ENCODE measurements at places on chromosomes 12 and 14. TPM values are rescaled to one million over a fixed set of nuclear protein-coding genes. Genes with fewer than 3 reads are reported as not detected.

OTUB2 gene
- 3.0 TPM for total RNA-seq

VEZT gene
- 58.6 TPM for total RNA-seq

AKAP6 gene
- 4.7 TPM for total RNA-seq

SSPN gene
- 11.3 TPM for total RNA-seq

HPD gene
- total RNA-seq: not detected

GCH1 gene
- total RNA-seq: 29.6 TPM

DHH gene
- 0.56 TPM for total RNA-seq

KLRC1 gene
- not detected for total RNA-seq

TMEM63C gene
- total RNA-seq: 4.6 TPM

PLEKHG7 gene
- not detected for total RNA-seq

KRT74 gene
- 0.10 TPM for total RNA-seq

SIX1 gene
- 1.00 TPM for total RNA-seq

ARPC3 gene
- total RNA-seq: 164 TPM

ERP27 gene
- 42.3 TPM for total RNA-seq

DCN gene
- 75.1 TPM for total RNA-seq

DNA sequence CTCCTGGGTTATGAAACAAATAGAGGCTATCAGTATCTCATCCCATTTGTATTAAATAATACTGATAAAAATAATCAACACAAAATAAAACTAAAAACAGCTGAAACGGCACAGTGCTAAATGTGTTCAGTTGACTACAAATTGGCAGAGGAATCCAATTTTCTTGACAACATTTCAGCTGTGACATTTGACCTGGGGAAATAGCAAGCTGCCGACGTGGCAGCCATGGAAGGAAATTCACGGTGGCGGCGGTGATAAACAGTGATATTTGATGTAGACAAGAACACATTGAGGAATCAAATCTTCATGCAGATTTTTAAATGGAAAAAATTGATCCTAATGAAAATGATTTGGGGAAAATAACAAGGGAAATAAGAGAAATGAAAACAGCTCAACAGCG is 159.1 kb upstream of the RTL1 start:
- peaks cover 12% of the 10 kb centered on the region for H3K27me3 ChIP-seq
- H3K4me1 ChIP-seq: peaks cover 5% of the 10 kb centered on the region
- no peaks in the 10 kb centered on the region for H3K36me3 ChIP-seq
- DNase-seq: no peak
- no peak overlapping the region for H3K27ac ChIP-seq

- no peak overlapping the region for H3K27ac ChIP-seq
- H3K36me3 ChIP-seq: peaks cover 18% of the 10 kb centered on the region
- no peak overlapping the region for H3K4me3 ChIP-seq
- peaks cover 61% of the 10 kb centered on the region for H3K4me1 ChIP-seq
- no peaks in the 10 kb centered on the region for H3K27me3 ChIP-seq
- no peak for DNase-seq
Measured at GRCh38 chr12:67276421-67276820, 7.3 kb downstream of the CAND1 start.

DNA sequence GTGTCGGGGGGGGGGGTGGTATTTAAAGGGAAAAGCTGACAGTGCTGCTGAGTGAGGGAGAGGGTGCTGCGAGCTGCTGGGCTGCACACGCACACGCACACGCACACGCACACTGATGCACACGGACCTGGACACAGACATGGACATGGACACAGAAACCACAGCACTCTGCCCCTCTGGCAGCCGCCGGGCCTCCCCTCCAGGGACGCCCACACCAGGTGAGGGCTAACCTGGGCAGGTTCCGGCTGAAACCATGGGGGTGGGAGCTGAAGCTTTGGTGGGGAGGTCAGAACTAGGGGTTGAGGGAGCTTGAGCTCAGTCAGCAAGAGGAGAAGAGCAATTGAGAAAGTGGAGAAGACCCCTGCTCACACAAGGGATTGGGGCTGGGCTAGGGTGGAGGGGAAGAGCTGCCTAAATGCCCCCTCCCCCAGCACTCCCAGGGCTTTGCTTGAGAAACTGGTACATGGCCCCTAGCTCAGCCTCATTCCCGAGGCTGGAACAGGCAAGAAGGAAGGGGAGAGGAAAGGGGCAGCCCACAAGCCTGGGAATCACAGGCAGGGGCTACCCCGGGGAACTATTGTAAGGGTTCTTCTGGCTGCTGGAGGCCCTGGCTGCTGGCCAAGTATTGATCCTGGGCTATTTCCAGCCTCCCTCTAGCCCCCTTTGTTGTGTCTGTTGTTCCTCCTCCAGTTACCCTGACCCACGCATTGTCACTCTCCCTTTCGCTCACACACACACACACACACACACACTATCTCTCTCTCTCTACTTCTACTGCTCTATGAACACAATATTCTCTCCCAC is at the start of gene REM2:
TSS of gene REM2 (plus strand) at position 50 of the 804 bp plus-strand sequence. CDS start at position 116, 66 bp downstream.
- H3K4me3 ChIP-seq: peak within 1 kb of the TSS; percentile 74
- no peaks in the 10 kb centered on the region for H3K27me3 ChIP-seq
- no peak for DNase-seq
- peak within 1 kb of the TSS; percentile 82 for H3K27ac ChIP-seq
- H3K4me1 ChIP-seq: peaks cover 44% of the 10 kb centered on the region

DNA sequence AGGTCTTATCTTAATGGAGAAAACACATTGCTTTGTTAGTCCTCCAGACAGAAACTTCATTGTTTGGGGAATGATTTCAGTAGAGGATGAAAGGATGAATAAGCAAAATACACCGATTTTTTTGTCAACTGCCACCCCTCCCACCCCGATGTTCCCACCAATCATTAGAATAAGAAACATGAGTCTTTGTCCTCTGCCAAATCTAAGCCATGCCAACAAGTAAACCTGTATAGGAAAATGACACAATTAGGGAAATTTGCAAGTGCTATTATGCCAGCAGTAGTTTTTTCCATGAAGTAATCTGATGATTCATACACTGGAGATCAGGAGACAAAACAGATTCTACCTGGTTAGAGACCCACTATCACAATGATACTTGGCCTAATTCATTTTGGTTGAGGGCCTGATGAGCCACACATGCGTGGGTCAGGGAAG is 35.9 kb downstream of the FLRT2 start:
- DNase-seq: no peak
- peaks cover 42% of the 10 kb centered on the region for H3K36me3 ChIP-seq
- no peak overlapping the region for H3K27ac ChIP-seq
- H3K4me3 ChIP-seq: no peak overlapping the region
- peaks cover 11% of the 10 kb centered on the region for H3K4me1 ChIP-seq

DNA sequence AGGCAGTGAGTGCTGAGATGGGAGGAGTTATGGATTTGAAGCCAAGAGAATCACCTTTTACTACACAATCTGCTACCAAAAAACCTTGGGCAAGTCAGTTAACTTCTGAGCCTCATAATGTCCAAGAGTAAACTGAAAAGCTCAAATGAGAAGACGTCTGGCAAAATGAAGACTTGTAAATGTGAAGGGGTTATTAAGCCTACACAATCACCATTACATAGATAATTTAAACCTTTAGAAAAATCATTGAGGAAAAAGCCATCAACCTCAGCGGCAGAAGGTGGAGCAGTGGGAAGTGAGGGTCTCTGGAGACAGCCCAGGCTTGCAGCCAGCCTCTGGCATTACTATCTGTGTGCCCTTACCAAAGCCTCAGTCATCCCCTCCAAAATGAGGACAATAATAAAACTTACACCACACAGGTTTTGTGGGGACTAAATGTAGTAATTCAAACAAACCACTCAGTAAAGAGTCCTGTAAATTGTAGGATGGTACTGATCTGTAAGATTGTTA is 50.5 kb upstream of the CCDC175 start:
- DNase-seq: no peak
- peaks cover 72% of the 10 kb centered on the region for H3K27me3 ChIP-seq
- no peaks in the 10 kb centered on the region for H3K36me3 ChIP-seq
- no peaks in the 10 kb centered on the region for H3K4me1 ChIP-seq
- H3K4me3 ChIP-seq: no peak overlapping the region

DNA sequence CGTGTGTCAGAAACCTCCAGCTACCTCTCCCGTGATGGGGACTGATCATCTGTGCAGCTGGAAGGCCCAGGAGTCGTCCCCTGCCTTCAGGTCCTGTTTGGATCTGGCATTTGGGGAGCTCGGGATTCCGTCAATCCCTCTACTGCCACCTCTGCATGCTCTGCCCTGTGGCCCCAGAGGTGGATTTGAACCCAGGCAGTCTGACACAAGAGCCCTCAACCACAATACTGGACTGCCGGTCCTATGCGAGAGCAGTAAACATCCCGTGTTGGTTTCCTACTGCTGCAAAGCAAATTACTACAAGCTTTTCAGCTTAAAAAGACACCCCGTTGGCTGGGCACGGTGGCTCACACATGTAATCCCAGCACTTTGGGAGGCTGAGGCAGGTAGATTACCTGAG is 121.9 kb upstream of the FKBP4 start:
- peak; percentile 20 for DNase-seq
- no peak overlapping the region for H3K27ac ChIP-seq
- no peaks in the 10 kb centered on the region for H3K4me1 ChIP-seq

DNA sequence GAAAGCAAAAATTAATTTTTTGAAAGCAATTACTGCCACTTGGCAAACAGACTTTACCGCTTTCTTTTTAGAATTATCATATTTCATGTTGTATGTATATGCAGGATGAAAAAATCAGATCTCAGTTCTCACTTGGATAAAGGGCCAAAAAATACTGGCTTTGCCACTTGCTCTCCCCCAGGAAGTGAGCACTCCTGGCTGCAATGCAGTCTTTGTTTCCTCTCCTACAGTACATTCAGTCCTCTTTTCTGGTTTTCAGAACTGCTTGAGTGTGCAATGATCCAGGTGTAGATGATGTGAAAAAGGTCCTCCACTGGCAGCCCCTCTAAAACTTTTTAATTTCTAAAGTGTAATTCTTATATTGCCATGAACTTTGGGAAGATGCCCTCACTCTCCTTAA is 183.4 kb downstream of the SLC25A21 start:
- no peak overlapping the region for H3K27ac ChIP-seq
- peaks cover 3% of the 10 kb centered on the region for H3K27me3 ChIP-seq
- no peak for DNase-seq
- H3K4me3 ChIP-seq: no peak overlapping the region
- H3K4me1 ChIP-seq: no peaks in the 10 kb centered on the region
- H3K36me3 ChIP-seq: no peaks in the 10 kb centered on the region

GRCh38 chr14:59292028-59292427 is 103.6 kb downstream of the DAAM1 start:
- DNase-seq: no peak
- peaks cover 36% of the 10 kb centered on the region for H3K36me3 ChIP-seq
- no peak overlapping the region for H3K27ac ChIP-seq
- H3K4me1 ChIP-seq: peaks cover 35% of the 10 kb centered on the region
- H3K4me3 ChIP-seq: no peak overlapping the region

GRCh38 chr14:58376791-58377190 is 18.9 kb upstream of the TOMM20L start:
- no peaks in the 10 kb centered on the region for H3K27me3 ChIP-seq
- no peak for DNase-seq
- no peak overlapping the region for H3K4me3 ChIP-seq
- peaks cover 21% of the 10 kb centered on the region for H3K36me3 ChIP-seq
- H3K4me1 ChIP-seq: no peaks in the 10 kb centered on the region
- no peak overlapping the region for H3K27ac ChIP-seq

GRCh38 chr14:35991356-35991755 is 165.2 kb downstream of the BRMS1L start:
- H3K36me3 ChIP-seq: no peaks in the 10 kb centered on the region
- H3K4me1 ChIP-seq: no peaks in the 10 kb centered on the region
- H3K27me3 ChIP-seq: no peaks in the 10 kb centered on the region
- no peak for DNase-seq
- no peak overlapping the region for H3K27ac ChIP-seq
- no peak overlapping the region for H3K4me3 ChIP-seq

- H3K27ac ChIP-seq: peak overlapping the region; percentile 48
- H3K4me1 ChIP-seq: peaks cover 71% of the 10 kb centered on the region
- H3K27me3 ChIP-seq: peaks cover 8% of the 10 kb centered on the region
- DNase-seq: no peak
Measured at GRCh38 chr12:54142114-54142475, 46.7 kb downstream of the SMUG1 start.

GRCh38 chr14:21026274-21026987 is 1.6 kb upstream of the NDRG2 start:
- peaks cover 4% of the 10 kb centered on the region for H3K36me3 ChIP-seq
- H3K4me3 ChIP-seq: peak overlapping the region; percentile 91
- peaks cover 21% of the 10 kb centered on the region for H3K4me1 ChIP-seq
- no peak for DNase-seq
- H3K27me3 ChIP-seq: peaks cover 8% of the 10 kb centered on the region

- H3K27me3 ChIP-seq: peaks cover 9% of the 10 kb centered on the region
- H3K27ac ChIP-seq: no peak overlapping the region
- no peak for DNase-seq
- H3K36me3 ChIP-seq: no peaks in the 10 kb centered on the region
- H3K4me1 ChIP-seq: no peaks in the 10 kb centered on the region
Measured at GRCh38 chr12:72134246-72135020, 137.7 kb upstream of the TRHDE start.

- H3K36me3 ChIP-seq: peaks cover 7% of the 10 kb centered on the region
- no peak overlapping the region for H3K27ac ChIP-seq
- DNase-seq: no peak
- H3K4me3 ChIP-seq: no peak overlapping the region
- no peaks in the 10 kb centered on the region for H3K27me3 ChIP-seq
Measured at GRCh38 chr14:63431466-63431865, 111.7 kb downstream of the PPP2R5E start.

DNA sequence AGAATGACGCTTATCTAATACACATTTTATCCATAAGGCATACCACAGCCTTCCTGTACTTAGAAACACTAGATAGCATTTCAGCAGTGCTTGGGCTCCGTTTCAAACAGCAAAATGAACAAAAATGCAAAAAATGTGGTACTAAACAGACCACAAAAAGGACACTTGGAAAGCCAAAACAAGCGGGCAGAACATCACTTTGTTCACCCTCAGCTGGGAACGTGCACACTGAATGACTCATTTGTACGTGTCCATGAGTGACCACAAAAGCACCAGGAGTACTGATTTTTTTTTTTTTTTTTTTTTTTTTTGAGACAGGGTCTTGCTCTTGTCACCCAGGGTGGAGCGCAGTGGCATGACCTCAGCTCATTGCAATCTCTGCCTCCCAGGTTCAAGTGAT is 8.9 kb upstream of the FOXN3 start:
- no peaks in the 10 kb centered on the region for H3K36me3 ChIP-seq
- peaks cover 53% of the 10 kb centered on the region for H3K4me1 ChIP-seq
- H3K27me3 ChIP-seq: peaks cover 8% of the 10 kb centered on the region

DNA sequence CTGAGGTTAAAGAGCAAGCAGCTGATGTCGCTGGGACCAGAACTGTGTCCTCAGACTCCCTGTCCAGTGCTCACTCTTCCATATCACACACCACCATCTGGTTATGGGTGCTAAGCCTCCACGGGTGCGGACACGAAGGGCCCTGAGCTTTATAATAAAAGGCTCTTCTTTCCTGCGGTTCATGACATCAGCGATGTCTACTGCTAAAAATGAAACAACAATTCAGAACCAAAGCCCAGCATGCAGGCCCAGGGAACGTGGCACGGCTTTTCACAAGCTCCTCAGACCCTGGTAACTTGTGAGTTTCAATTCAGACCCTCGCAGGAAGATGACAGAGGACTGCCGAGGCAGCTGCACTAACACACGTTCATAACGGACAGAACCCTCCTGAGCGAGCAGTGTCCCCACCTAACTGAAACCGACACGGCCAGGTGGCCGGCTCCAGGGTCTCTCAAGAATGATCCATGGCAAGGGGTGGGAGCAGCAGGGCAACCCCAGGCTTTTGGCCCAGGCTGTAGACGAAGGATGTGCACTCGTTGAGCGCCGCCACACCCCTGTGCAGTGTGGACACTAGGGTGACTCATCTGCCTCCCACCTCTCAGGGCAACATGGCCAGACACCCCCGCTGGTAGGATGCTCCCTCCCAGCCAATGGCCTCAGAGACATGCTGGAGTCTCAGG is 180.3 kb downstream of the CALM1 start:
- H3K4me3 ChIP-seq: no peak overlapping the region
- no peak overlapping the region for H3K27ac ChIP-seq
- peaks cover 24% of the 10 kb centered on the region for H3K4me1 ChIP-seq
- H3K36me3 ChIP-seq: peaks cover 9% of the 10 kb centered on the region
- no peaks in the 10 kb centered on the region for H3K27me3 ChIP-seq
